ENCODE measurements at places on chromosomes 3 and 15.

DNA sequence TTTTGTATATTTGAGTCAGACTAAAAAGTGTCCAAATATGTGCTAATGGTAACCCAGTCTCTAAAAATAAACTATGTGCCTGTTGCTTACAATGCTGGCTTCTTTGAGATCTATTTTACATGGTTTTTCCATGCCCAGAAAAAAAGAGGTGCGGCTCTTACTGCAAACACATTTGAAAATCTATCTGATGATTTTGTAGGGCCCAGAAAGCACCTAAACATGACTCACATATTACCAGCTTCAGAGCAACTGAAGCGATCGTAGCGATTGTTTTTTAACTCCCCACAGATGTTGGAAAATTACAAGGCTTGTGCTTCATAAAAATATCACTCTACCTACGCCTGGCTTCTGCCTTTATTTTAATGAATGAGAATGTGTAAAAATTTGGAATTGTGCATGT lies 53.5 kb downstream of the SUCNR1 start:
- no peak for DNase-seq

- no peak for DNase-seq
Observed at GRCh38 chr3:76010252-76010651, 224.9 kb upstream of the ZNF717 start.

- peak; percentile 96 for DNase-seq
Observed at GRCh38 chr3:49869525-49870126, at the start of gene CAMKV. CAMKV (minus strand) TSS chr3:49869906; CDS start chr3:49862388, 7,518 bp downstream.

GRCh38 chr3:52225452-52226228 lies at the start of gene TLR9:
TLR9 (minus strand) TSS chr3:52225645; CDS start chr3:52225529, 116 bp downstream.
- no peak for DNase-seq

DNA sequence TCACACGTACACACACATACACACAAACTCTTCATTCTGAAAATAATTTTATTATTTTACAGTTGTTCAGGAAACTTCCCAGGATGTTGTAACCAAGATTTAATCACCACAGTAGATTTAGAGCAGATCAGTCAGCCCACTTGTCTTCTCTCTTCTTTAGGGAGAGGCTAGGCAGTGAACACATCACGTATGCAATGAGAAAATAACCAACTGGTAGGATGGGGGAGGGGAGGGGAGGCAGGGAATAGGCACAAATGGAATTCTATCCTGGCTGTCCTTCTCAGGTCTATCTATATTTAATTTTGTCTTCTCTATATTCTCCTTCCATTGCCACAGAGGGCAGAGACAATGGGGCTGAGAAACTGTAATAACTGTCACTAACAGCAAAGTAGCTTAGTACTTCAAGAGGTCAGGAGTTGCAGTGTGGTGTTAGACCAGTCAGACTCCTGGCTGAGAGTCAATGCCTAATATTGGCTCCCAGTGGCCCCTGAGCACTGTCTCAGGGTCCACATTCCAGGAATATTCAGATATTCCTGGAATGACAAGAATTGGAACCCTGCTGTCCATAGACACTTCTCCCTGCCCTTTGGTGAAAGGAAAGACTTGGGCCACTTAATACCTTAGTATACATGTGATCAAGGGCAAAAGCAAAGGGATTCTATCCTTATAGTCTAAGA lies 2.6 kb upstream of the HCLS1 start:
- DNase-seq: no peak

Measured in D341Med (cell line).